ENCODE measurements at places on chromosomes 16 and 17.

DNA sequence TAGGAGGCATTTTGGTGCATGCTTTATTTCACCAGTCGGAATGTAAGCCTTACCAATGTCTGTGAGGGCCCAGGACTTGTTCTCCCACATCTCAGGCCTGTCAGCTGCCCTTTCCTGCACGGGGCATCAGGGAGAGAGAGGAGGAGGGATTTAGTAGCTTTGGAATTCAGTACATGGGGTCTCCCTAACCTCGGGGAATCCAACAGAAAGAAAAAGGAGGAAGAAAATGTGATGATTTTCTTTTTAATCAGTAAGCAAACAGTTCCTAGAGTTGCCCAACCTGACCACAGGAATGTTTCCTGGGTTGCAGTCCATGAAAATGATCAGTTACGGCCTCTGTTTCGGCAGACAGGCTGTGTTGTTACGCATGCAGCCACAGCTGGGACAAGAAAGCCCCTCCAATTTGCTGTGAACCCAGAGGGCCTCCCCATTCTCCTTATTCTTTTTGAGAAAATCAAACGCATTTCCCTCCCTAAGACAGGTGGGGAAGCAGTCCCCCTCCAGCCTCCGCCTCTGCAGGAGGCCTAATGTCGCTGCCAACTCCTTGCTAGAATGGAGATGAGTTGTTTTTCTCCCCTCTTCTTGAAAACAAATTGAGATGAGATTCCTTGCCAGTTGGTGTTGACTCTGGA is 53.1 kb upstream of the TANGO6 start:
- no peak for DNase-seq

GRCh38 chr16:2385190-2385836 is 43.9 kb upstream of the CCNF start:
- no peak for DNase-seq

DNA sequence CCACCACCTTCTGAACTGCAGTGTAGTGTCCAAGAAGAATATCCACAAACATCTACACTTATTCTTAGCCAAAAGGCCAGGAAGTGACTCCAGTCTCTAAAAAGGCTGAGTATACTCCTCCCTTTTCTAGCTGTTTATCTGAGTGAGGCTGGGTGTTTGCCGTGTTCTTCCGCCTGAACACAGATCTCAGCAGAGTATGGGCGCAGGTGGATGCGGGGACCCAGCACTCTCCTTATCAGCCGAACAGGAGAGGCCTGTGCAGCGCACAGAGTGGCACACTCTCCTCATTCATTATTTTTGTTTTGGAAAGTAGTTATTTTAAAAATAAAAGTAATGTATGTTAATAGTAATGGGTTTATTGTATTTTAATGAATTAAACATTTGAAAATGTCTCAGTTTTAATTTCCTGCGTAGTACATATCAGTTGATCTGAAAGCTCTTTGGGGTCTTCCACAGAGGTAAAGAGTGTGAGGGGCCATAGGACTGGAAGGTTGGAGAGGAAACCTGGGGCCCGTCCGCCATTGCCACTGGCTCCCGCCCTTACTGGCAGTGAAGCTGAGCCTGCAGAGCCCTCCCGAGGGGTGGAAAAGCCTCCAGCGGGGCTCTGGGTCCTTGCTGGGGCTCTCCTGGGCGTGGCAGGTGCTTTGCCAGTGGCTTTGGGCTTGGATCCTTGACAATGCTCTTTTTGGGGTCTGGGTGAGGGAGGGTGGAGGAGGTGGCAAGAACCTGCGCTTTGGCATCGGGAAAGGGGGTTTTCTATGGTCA is 53.8 kb downstream of the PDPK1 start:
- no peak for DNase-seq

GRCh38 chr17:16987830-16988601 is 16.1 kb upstream of the TNFRSF13B start:
- no peak for DNase-seq

- DNase-seq: no peak
Observed at GRCh38 chr16:73473713-73474112, 425.8 kb upstream of the ZFHX3 start.

- no peak for DNase-seq
Observed at GRCh38 chr17:82639628-82640027, 8.6 kb downstream of the WDR45B start.
